ENCODE measurements at places on chromosomes 6 and 20. TPM values are rescaled to one million over a fixed set of nuclear protein-coding genes. Genes with fewer than 3 reads are reported as not detected.

Gene HCRTR2
- 0.16 TPM for polyA plus RNA-seq

Gene WTAP
- polyA plus RNA-seq = 46.1 TPM

Gene HLA-F
- 46.7 TPM for polyA plus RNA-seq

Gene FAM83C
- polyA plus RNA-seq = not detected

GRCh38 chr6:106692112-106692818 is 62.9 kb downstream of the QRSL1 start:
- DNase-seq = no peak

- no peak for DNase-seq
Observed at GRCh38 chr20:31641391-31641790, 3.7 kb downstream of the COX4I2 start.

- DNase-seq = no peak
Observed at GRCh38 chr6:111866857-111867256, 6.4 kb downstream of the FYN start.

- DNase-seq = no peak
Observed at GRCh38 chr6:53611342-53611741, 54.2 kb downstream of the KLHL31 start.

Measured in right cardiac atrium (tissue), 5 donors.